ENCODE measurements at places on chromosomes 4 and X.

DNA sequence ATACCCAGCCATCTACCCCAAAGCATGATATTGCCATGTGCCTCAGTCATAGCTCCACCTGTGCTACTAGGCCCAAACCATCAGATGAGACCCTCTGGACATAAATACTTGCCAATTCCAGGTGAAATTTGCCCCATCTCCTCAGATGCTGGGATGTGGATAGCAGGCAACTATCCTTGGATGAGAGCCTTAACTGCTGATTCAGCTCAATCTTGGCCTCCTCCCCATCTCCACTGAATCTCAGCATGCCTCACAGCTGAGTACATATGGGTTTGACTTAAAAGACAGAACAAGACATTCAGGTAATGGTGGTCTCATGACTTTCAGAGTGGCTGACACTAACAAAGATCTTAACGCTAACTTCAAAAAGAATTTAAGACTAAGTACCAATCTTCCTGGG lies 50.8 kb upstream of the KLHL13 start:
- DNase-seq, result no peak

- peak; percentile 6 for DNase-seq
Measured at GRCh38 chr4:19650903-19651864, 600.5 kb upstream of the SLIT2 start.

GRCh38 chr4:22237846-22238494 lies 277.9 kb downstream of the ADGRA3 start:
- peak; percentile 2 for DNase-seq

GRCh38 chr4:3290476-3290875 lies 2.3 kb upstream of the RGS12 start:
- no peak for DNase-seq

GRCh38 chrX:16603822-16604221 lies 46.1 kb upstream of the S100G start:
- DNase-seq, result no peak

DNA sequence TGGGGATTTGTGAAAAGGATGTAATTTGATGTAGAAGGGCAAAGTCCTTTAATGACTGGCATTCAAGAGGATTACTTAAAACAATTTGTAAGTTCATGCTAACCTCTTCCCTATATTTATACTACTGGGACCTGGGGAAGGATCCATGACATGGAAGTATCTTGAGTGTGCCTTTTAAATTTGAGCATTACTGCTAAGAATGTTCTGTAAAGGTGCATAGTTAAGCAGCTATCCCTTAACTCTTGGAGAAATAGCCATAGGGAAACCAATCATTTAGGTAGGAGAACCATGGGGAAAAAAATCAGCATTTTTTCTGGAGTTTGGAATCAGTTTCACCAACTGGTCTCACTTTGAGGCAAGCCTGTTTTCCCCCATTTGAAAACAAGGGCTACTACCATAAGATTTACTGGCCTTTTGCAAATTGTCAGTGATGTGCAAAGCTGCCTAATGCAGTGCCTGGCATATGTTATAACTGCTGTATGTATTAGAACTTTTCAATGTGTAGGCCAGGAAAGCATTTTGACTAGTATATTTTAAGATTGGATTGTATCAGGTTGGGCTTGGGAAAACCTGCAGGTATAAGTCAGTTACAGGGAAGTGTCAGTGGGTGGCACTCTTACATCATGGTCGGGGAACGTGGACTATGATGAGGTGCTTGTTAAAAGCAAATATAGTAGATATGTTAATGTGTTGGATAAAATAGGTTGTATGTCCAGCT lies 72.1 kb downstream of the PRSS12 start:
- DNase-seq, result peak; percentile 78

- DNase-seq, result no peak
Measured at GRCh38 chrX:125507119-125507518, 187.4 kb downstream of the TEX13C start.

DNA sequence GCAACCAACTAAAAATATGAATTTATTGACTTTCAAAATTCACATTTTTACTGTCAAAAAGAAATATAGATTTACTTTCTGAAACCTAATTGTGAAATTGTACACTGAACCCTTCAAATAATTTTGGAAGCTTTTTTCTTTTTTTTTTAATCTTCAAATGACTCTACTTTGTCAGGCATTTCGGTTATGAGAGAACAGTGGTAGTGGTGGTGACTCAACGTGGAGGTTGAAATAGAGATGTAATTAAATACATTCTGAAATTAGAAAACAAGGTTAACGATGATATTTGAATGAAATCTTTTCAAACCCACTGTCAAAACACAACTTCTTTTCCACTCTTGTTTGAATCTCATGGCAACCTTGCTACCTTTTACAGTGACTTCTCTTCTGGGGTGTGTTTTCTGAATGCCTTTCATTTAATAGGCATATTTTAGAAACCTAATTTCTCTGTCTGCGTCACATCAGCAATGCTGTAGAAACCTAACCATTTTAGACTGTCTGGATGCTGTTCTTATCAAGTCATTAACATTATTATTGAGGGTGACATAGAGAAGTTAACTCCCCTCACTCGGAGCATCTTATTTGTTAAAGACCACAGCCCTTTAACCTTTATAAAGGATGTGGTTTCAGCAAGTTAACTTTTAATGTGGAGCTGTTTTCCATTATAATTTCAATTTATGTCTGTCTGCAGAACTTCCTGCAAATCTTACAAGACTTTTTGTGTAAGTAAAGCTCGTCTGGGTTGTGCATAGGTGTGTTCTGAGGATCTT lies 136.8 kb downstream of the PCDH7 start:
- DNase-seq, result no peak

DNA sequence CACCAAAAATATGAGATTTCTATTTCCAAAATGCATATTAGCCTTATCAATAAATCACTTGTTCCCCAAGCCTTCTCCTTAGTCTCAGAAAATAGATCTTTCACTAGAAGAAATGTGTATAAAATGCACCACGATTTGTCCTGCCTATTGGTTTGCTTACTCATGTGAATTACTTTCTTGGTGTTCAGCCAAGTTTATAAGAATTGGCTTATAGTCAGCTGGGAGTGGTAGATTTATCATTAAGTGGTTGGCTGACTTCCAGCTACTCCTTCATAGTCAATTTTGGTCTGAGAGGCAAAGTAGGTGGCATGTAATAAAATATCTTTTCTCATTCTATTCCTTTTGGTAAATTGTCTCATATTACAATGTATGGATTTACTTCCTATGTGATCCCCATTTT lies 1.3 kb downstream of the SULT1E1 start:
- peak; percentile 20 for DNase-seq

DNA sequence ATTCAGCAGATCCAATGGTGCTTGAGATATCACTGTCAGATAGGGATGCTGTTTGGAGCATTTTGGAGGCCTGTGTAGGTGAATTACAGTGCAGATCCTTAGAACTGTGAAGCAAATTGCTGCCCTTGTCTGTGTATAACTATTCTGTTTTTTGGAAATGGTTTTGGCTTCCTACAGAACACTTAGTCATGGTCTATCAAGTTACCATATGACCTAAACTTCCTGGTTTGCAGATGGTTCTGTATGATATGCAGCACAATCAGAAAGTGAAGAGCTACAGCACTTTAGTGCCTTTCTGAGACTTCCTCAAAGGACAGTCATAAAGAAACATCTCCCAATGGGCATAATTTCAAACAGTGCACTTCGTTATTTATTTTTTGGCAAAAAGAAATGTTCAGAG lies 688.6 kb downstream of the SH3BGRL start:
- DNase-seq, result no peak

DNA sequence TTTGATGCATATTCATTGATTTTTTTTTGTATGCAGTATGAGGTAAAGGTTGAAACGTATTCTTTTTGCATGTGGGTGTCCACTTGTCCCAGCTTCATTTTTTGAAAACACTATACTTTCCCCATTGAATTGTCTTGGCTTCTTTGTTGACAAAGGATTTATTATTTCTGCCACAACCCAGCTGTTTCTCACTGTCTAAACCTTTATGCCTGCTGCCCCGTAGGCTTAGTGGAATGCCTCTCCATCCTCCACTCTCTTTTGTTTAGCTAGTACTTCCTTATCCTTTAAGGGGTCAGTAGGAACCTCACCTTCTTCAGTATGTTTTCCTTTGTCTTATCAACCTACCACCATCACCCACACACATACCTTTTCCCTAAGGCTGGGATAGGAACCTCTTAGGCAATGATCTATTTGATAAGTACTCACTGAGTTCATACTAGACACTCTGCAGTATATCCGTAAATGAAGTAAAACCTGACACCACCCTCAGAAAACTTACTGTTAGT lies 8.5 kb downstream of the FMR1 start:
- no peak for DNase-seq

DNA sequence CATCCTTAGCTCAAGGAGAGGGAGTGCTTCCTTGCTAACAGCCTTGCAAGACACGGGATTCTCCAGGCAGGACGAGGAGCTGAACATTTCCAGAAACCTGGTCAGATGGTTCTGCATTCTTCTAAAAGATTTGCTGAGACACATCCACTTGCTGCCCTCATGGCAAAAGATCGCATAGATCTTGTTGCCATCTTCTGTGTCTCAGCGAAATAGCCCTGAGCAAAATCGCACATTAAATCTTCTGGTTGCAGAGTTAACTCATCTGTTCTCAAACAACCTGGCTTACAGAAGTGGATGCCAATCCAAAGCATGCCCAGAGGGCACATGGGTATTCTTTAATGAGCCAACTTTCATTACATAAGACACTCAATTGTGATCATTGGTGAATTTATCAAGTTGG lies 167.5 kb downstream of the PRKX start:
- DNase-seq, result no peak

GRCh38 chr4:4651811-4652755 lies 110.2 kb upstream of the STX18 start:
- no peak for DNase-seq

DNA sequence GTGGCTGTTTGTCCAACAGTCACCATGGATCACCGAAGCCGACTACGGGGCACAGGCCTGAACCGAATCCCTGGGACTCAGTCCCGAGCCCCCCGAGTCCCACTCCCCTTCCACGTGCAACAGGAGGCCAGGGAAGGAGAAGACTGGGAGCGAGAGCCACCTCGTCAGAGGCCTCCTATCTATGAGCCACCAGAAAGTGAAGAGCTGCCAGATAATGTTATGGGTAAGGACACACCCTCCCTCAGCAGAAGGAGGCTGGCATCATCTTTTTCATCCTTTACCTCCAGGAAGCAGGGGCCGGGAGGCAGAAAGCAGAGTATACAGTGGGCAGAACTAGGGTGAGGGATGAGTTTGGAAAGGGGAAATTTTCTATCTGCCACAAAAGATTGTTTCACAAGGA lies 2.8 kb upstream of the PRDX4 start:
- no peak for DNase-seq

GRCh38 chrX:154051201-154051810 lies 31.6 kb upstream of the IRAK1 start:
- peak; percentile 64 for DNase-seq

Measured in fibroblast of lung (primary cell).